ENCODE measurements at places on chromosomes 12 and 14.

- no peak for DNase-seq
Measured at GRCh38 chr12:50799908-50800307, 36.0 kb downstream of the ATF1 start.

DNA sequence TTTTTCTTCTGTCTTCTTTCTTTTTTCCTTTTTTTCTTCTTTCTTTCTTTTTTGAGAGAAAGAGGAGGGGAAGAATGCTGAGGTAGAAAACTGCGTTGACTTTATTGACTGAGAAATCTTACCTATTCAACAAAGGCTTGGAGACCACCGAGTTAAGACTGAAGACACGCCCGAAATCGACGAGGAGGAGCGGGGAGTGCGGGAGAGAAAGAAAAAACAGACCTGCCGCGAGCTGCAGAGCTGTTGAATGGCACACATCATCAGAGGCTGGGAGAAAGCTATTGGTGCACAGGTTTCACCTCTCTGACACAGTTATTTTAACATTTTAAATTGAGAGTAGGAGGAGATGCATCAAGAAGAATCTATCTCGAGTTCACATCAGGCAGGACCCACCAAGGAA, 5.1 kb downstream of the ASCL1 start:
- no peak for DNase-seq

- DNase-seq = no peak
Measured at GRCh38 chr12:111424793-111425251, 19.1 kb downstream of the SH2B3 start.

GRCh38 chr12:91053951-91054715, 3.7 kb downstream of the KERA start:
- peak; percentile 3 for DNase-seq

DNA sequence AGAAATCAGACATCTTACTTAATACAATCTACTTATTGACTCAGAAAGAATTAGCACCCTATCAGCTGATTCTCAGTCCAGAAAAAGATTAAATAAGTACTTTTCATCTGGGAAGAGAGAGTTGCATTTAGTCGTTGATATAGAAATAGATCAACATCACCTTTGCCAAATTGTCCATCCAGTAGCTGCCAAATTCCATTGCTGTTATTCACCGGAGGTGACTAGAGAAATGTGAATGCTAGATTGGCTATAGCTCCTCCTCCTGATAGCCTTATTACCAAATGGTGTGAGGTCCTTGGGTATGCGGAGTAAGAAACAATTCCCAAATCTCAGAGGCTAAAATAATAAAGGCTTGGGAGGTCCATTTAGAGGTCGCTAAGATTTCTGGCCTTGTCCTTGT, 723.3 kb upstream of the FLRT2 start:
- DNase-seq = no peak

- no peak for DNase-seq
Measured at GRCh38 chr12:95742586-95742985, 48.0 kb downstream of the NTN4 start.

DNA sequence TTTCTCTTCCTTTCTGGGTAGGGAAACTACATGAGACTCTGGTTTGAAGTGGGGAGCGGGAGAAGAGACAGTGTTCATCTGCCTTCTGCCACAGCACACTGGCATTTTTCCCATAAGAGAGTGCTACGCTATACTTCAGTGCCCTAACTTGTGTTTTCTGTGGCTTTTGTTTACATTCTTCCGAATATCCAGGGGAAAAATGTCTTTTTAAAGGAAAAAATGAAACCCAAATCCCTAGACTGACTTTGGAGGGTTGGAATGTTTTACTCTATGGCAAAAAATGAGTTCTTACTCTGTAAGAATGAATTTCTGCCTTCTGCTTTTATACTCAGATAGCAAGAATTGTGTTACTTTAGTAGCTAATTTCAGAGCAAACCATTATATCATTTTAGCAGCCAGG, 88.1 kb upstream of the TMEM263 start:
- DNase-seq = no peak

DNA sequence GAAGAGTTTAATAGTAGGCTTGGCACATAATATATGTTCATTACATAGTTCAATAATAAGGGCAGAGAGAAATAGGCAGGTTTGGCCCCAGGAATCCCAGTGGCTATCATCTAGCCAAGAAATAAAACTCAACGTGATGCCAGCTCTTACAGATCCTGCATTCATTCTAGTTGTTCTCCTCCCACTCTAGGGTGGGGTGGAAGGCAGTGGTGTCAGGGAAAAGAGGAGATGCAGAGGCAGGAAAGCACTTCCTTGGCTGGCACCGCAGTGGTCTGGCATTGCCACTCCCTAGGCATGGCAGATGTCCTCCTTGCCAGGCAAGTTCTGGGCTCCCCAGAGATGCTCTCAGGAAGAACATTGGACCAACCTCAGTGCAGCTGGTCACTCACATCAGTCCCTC, 383.6 kb downstream of the GRIN2B start:
- DNase-seq = no peak
